ENCODE measurements at places on chromosomes 1 and 21.

DNA sequence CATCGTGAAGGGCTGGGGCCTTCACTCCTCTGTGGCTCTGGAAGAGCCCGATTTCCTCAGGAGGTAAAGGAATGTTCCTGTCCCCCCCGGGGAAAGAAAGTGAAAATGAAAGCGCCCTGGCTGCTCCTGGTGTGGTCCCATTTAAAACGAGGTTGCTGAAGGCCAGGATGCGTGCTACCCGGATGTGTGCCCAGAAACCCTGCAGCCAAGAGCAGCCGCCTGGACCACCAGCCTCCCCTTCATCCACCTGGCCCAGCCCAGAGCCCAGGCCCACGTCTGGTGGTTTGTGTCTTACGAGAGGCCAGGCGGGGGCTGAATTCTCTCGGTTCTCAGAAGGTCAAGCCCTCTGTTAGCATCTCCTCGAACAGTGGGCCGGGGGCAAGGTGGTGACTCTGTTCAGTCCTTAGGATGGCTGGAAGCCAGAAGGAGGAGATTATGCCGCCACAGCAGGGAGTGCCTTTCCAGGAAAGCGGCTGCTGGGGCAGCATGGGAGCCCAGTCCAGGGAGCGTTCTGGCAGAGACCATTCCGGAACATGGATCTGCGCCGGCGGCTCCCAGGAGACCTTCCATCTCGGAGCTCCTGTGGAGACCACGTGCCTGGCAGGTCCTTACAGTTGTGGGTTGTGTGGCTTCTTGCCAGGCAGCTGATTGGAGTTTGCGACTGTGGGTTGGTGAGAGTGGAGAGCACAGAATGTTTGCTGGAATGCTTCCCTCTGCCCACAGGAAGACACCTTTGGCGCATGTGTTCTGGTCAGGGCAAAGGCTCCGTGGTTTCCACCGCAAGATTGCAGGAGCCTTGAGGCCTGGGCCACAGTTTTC lies 1.4 kb downstream of the GUK1 start:
- no peak for DNase-seq
- H3K4me3 ChIP-seq, result peak overlapping the region; percentile 96
- H3K36me3 ChIP-seq, result peaks cover 14% of the 10 kb centered on the region
- H3K27me3 ChIP-seq, result no peaks in the 10 kb centered on the region
- peak overlapping the region; percentile 100 for H3K27ac ChIP-seq

- H3K36me3 ChIP-seq, result no peaks in the 10 kb centered on the region
- no peaks in the 10 kb centered on the region for H3K4me1 ChIP-seq
- peaks cover 4% of the 10 kb centered on the region for H3K27me3 ChIP-seq
- H3K27ac ChIP-seq, result no peak overlapping the region
Observed at GRCh38 chr1:176541663-176542062, 78.7 kb downstream of the PAPPA2 start.

- DNase-seq, result no peak
- no peaks in the 10 kb centered on the region for H3K27me3 ChIP-seq
- H3K27ac ChIP-seq, result peak overlapping the region; percentile 26
Observed at GRCh38 chr1:156898161-156898566, 4.6 kb downstream of the PEAR1 start.

GRCh38 chr21:45918835-45919447 lies 62.6 kb upstream of the COL6A1 start:
- H3K36me3 ChIP-seq, result no peaks in the 10 kb centered on the region
- no peaks in the 10 kb centered on the region for H3K27me3 ChIP-seq
- no peak for DNase-seq
- H3K4me1 ChIP-seq, result no peaks in the 10 kb centered on the region
- H3K27ac ChIP-seq, result no peak overlapping the region
- no peak overlapping the region for H3K4me3 ChIP-seq

GRCh38 chr21:29639366-29640079 lies 300.3 kb downstream of the GRIK1 start:
- no peak overlapping the region for H3K27ac ChIP-seq
- H3K4me3 ChIP-seq, result no peak overlapping the region
- no peaks in the 10 kb centered on the region for H3K4me1 ChIP-seq
- no peaks in the 10 kb centered on the region for H3K36me3 ChIP-seq

- DNase-seq, result no peak
- H3K27me3 ChIP-seq, result no peaks in the 10 kb centered on the region
- no peak overlapping the region for H3K27ac ChIP-seq
- H3K4me1 ChIP-seq, result peaks cover 8% of the 10 kb centered on the region
- no peaks in the 10 kb centered on the region for H3K36me3 ChIP-seq
Observed at GRCh38 chr1:161482610-161483009, 22.6 kb upstream of the FCGR2A start.

DNA sequence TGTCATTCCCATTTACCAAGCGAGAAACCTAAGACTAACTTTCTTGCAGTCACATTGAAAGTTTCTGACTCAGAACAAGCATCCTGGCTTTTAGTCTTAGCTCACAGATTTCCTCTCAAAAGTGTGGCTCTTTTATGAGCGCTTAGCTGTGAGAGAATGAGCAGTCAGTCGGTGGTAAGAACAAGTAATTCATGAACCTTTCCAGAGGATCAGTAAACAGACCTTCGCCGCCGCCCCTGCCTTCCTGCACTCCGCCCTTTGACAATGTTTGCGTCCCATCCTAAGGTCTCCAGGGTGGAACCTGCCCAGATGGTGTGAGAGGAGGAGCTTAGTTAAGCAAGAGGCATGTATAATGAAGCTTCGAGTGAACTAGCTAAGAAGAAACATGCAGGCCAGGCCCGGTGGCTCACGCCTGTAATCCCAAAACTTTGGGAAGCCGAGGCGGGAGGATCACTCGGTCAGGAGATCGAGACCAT lies 142.4 kb downstream of the GLUL start:
- no peaks in the 10 kb centered on the region for H3K4me1 ChIP-seq
- no peaks in the 10 kb centered on the region for H3K27me3 ChIP-seq
- H3K36me3 ChIP-seq, result no peaks in the 10 kb centered on the region

- H3K36me3 ChIP-seq, result no peaks in the 10 kb centered on the region
- H3K4me3 ChIP-seq, result no peak overlapping the region
- no peak for DNase-seq
- peaks cover 7% of the 10 kb centered on the region for H3K4me1 ChIP-seq
- H3K27me3 ChIP-seq, result no peaks in the 10 kb centered on the region
Observed at GRCh38 chr1:109361649-109362048, 36.1 kb downstream of the SORT1 start.

DNA sequence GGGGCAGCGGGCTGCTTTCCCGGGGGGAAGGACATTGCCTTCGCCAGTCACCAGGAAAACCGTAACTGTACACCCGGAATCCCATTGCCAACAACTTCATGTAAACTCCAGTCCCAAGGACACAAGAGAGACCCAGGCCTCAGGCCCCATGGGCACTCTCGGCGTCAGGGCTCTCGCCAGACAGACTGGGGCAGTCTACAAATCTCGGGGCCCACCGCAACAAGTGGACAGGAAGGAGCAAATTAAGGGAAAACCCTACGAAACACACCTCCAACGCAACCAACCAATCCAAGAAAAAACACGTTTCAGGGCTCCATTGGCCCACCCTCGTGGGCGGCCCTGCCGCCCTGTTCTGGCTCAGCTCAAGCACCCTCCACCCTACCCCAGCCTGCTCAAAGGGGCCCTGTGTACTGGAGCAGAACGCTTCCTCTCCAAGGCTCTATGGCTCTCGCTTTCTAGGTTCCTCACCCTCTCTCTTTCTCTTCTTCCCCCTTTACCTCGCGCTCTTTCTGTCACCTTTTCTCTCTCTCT lies 4.6 kb upstream of the ZNF678 start:
- no peaks in the 10 kb centered on the region for H3K4me1 ChIP-seq
- DNase-seq, result no peak
- H3K27ac ChIP-seq, result no peak overlapping the region

- H3K4me3 ChIP-seq, result no peak overlapping the region
- no peak for DNase-seq
- no peak overlapping the region for H3K27ac ChIP-seq
- peaks cover 21% of the 10 kb centered on the region for H3K4me1 ChIP-seq
- H3K27me3 ChIP-seq, result no peaks in the 10 kb centered on the region
- H3K36me3 ChIP-seq, result no peaks in the 10 kb centered on the region
Observed at GRCh38 chr1:31397360-31398095, 15.5 kb upstream of the SERINC2 start.

DNA sequence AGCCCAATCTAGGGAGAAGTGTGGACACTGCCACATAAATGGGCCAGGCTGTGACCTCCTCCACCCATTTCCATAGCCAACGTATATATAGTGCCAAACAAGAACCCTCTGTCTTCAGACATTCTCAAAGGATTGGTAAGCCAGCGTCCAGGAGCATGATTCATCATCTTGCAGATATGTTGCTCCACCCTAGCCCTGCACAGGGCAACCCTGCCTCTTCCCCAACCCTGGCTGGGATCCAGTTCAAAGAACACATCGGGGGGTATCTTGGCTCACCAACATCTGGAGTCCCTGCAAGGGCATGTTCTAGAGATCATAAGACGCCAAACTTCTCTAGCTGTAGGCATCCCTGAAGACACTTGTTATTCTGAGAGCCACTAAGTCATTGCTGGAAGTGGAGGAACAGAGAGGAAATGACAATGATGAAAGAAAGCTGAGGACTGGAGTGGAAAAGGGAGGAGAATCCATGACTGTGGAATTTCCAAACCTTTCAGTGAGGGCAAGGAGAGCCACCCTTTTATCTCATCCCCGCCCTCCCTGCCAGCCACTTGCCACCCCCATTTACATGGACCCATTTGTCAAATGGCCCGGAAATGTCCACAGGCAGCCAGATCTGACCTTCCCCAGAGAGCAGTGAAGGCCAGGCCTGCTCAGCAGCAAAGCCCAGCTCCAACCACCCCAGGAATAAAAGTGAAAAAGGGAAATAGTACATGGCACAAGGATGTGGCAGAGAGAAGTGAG lies 144.1 kb upstream of the CTTNBP2NL start:
- DNase-seq, result no peak
- no peak overlapping the region for H3K27ac ChIP-seq
- no peak overlapping the region for H3K4me3 ChIP-seq
- H3K27me3 ChIP-seq, result no peaks in the 10 kb centered on the region
- no peaks in the 10 kb centered on the region for H3K36me3 ChIP-seq
- H3K4me1 ChIP-seq, result no peaks in the 10 kb centered on the region

GRCh38 chr1:60386249-60386648 lies 312.7 kb upstream of the C1orf87 start:
- H3K4me3 ChIP-seq, result no peak overlapping the region
- H3K4me1 ChIP-seq, result no peaks in the 10 kb centered on the region
- no peaks in the 10 kb centered on the region for H3K27me3 ChIP-seq
- H3K27ac ChIP-seq, result no peak overlapping the region
- H3K36me3 ChIP-seq, result no peaks in the 10 kb centered on the region

DNA sequence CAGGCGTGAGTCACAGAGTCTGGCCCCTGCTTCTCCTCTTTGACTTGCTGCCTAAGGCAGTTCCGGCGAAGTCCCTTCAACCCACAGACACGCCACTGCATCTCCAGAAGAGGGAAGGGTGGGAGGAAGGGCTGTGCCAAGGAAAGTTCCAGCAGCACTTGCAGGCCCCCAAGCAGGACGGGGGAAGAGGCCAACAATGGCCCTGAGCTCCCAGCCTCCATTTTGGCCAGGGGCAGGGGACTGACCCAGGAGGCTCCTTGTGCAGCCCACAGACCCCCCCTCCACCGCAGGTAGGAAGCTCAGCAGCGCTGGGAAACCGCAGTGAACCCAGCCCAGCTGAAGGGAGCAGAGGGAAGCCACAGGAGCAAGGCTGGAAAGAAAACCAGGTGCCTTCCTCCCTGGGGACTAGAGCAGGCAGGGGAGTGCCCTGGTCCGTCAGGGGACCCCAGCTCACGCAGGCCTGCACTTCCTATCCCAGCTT lies 35.4 kb downstream of the ACOT7 start:
- no peaks in the 10 kb centered on the region for H3K36me3 ChIP-seq
- peaks cover 50% of the 10 kb centered on the region for H3K4me1 ChIP-seq
- peak overlapping the region; percentile 19 for H3K4me3 ChIP-seq
- H3K27ac ChIP-seq, result peak overlapping the region; percentile 84
- H3K27me3 ChIP-seq, result no peaks in the 10 kb centered on the region
- no peak for DNase-seq

DNA sequence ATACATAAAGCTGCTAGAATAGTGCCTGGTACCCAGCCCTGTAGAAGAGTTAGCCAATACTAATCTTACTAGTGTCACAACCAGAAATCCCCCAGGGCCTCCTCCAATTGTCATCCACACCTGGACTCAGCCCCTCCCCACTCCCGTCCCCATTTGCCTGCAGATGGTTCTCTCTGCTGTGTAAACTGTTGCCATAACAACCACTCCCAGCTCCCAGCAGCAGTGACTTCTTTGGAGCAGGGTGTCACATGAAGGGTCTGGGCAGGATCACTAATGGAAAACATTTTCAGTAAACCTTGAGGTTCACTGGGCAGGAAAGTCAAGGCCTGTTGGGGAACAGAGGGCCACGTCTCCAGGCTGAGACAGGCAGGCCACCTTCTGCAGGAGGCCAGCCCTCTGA lies 126.0 kb upstream of the IPO9 start:
- H3K4me1 ChIP-seq, result peaks cover 14% of the 10 kb centered on the region
- H3K4me3 ChIP-seq, result no peak overlapping the region

- H3K4me3 ChIP-seq, result no peak overlapping the region
- H3K27ac ChIP-seq, result peak overlapping the region; percentile 62
- H3K36me3 ChIP-seq, result peaks cover 18% of the 10 kb centered on the region
- H3K27me3 ChIP-seq, result no peaks in the 10 kb centered on the region
- no peak for DNase-seq
Observed at GRCh38 chr1:24117722-24118409, 5.9 kb upstream of the MYOM3 start.

- no peaks in the 10 kb centered on the region for H3K27me3 ChIP-seq
- no peak overlapping the region for H3K27ac ChIP-seq
- H3K36me3 ChIP-seq, result no peaks in the 10 kb centered on the region
- H3K4me3 ChIP-seq, result no peak overlapping the region
Observed at GRCh38 chr1:71294178-71294577, 213.3 kb upstream of the ZRANB2 start.

DNA sequence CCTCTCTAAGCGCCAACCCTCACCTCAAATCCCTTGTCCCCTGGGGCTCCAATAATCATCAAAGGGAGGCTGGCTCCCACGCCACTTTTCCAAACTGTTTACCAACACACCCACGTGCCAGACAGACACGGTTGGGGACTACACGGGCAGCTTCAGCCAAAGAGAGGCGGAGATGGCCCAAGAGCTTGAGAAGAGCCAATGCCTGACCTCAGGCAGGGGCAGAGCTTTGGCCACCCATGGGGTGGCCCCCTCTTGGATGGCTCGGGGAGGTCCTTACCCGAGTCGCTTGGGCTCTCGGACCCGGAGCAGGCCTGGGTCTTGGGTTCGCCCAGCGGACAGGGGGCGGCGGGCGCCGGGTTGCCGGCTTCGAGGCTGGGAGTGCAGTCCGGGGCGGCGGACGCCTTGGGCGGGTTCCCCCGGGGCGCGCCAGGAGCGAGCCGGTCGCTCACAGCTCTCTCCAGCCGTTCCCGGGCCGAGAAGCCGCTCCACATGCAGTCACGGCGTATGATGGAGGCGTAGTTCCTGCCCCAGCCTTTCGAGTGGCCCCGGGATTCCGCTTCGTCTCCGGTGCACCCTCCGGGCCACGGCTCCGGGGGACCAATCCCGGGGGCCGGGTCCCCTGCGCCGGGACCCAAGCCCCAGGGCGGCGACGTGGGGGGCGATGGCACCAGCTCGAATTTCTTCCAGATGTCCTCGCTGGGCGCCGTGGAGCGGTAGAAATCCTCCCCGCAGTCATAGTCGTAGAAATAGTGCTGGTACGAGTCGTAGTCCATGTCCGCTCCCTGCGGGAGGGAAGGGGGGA lies 854 bp downstream of the MYCL start:
- H3K27me3 ChIP-seq, result no peaks in the 10 kb centered on the region
- H3K36me3 ChIP-seq, result peaks cover 19% of the 10 kb centered on the region
- peak overlapping the region; percentile 67 for H3K4me3 ChIP-seq
- H3K4me1 ChIP-seq, result peaks cover 26% of the 10 kb centered on the region
- no peak for DNase-seq

GRCh38 chr1:41718497-41718896 lies 200.2 kb downstream of the HIVEP3 start:
- H3K36me3 ChIP-seq, result no peaks in the 10 kb centered on the region
- no peaks in the 10 kb centered on the region for H3K4me1 ChIP-seq
- no peaks in the 10 kb centered on the region for H3K27me3 ChIP-seq
- H3K4me3 ChIP-seq, result no peak overlapping the region
